NCI-H226 (cell line): ENCODE measurements at places on chromosomes 13 and 19.

GRCh38 chr13:37491661-37492060 lies 106.9 kb downstream of the POSTN start:
- no peak for DNase-seq

GRCh38 chr19:57708641-57709361 lies at the start of gene ZNF154:
Gene ZNF154, minus strand, starts transcription at chr19:57709204. Its CDS starts 233 bp downstream, at chr19:57708971.
- no peak for DNase-seq

- DNase-seq, result no peak
Measured at GRCh38 chr19:1041272-1041834, 1.4 kb downstream of the ABCA7 start.

GRCh38 chr19:54405628-54406027 lies 9.6 kb upstream of the TTYH1 start:
- no peak for DNase-seq

GRCh38 chr13:40399756-40400155 lies 266.7 kb downstream of the FOXO1 start:
- no peak for DNase-seq
